ENCODE measurements at places on chromosomes 5 and 9. TPM values are rescaled to one million over a fixed set of nuclear protein-coding genes. Genes with fewer than 3 reads are reported as not detected.
A peak's percentile ranks its signal among the peaks of the same experiment; 100 is the strongest.

The TMC1 gene
- total RNA-seq: not detected

The NR4A3 gene
- total RNA-seq: 0.06 TPM

DNA sequence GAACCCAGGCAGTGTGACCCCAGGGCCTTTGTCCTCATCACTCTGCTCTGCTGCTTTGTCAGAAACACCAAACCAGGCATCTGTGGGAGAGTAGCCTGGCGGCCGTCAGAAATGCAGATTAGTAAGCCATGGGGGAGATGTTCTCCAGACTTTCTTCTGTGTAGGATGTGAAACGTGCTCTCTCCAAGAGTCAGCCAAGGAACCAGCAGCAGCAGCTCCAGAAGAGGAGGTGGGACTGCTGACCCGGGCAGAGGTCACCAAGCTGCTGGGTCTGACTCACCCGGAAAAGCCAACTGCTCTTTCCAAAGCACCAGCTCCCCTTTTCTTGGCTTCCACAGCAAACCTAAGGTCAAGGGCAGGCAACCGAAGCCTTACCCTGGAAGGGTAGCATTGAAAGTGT is 14.4 kb upstream of the ABLIM3 start:
- DNase-seq: no peak

DNA sequence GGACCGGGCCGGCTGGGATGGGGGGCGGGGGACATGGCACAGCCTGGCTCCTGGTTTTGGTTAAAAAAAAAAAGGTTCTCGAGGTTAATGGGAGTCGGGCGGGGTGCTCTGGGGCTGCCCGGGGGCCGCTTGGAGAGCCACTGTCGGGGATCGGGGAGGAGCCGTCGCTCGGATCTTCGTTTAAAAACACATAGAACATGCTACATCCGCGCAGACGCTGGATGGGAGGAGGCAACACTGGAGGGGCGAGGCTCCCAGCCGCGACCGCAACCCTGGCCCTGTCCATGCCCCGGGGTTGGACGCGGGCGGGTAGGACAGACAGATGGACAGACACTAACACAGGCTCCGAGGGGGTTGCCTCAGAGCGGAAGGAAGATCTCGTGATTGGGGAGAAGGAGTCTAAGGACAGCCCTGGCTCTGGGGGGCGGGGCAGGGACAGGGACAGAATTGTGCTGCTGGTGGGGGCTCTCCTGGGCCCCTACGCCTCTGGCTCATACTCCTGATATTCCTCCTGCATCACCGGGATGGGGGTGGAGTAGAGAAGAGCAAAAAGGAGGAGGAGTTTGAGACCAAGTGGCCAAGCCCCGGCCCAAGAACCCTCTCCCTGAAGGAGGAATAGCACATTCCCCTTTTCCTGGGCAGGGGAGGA is 9.9 kb downstream of the SNCB start:
- DNase-seq: no peak

The WNT8A gene
- not detected for total RNA-seq

DNA sequence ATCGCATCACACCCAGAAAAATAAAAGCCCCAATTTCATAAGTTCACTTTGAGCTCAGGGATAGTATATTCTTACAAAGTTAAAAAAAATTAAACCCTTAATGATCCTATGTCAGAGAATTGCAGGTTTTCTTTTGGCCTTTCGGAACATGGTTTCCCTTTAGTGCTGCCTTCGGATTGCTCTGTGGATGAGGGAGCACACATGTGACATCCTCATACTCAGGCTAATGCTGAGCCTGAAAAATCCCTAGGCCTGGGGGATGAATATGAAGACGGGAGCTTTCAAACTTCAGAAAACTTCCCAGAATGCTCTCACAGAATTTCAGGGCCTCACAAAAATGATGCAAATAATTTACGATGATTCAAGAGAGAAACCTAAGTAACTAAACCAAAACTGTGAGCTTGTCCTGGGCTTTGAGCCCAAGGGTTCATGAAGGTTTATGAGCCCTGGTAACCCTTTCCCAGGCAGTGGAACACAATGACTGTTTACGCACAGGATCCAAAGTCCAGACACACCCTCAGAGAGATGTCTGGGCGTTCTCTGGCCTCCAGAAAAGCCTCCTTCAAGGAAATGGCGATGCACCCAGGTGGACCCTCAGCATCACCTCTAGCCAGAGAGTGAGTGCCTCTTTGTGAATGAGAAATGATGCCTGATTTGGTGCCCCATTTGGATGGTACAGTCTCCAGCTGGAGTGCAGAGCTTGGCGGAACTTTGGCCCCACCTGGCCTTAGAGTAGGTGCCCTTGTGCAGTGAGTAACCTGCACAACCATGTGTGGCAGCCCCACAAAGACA is 145.4 kb downstream of the ENTREP1 start:
- DNase-seq: no peak

- no peak for DNase-seq
These were observed 15.6 kb downstream of the SNX2 start for GRCh38 chr5:122790354-122791103.

DNA sequence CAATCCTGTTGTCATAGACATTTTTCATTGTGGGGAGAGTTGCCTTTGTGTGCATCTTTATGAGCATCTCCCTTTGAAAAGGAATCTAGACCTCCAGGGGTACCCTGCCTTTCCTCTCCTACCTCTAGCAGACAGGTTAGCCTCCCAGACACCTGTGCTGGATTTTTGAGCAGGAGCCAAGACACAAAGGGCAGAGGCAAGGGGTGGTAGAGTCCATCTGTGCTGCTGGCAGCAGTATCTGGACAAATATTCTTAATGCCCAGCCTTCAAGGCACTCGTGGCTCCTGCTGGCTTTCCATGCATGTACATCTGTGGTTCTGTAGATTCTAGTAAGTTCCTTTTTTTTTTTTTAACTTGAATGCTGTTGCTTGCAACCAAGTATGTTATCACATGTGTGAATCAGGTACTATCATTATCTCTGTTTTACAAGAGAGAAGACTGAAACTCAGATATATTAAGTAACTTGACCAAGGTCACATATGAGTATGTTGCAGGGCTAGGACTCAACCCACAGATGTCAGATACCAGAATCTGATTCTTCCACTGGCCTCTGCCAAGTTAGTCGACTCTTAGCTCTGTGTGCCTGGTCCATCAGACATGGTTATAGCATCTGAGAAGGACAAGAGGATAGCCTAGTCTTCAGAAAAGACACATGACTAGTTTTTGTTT is 32.9 kb upstream of the GPR151 start:
- no peak for DNase-seq

GRCh38 chr5:136090319-136090718 is 42.3 kb upstream of the SMAD5 start:
- no peak for DNase-seq

GRCh38 chr5:65924366-65925043 is 1.9 kb upstream of the ERBIN start:
- no peak for DNase-seq

DNA sequence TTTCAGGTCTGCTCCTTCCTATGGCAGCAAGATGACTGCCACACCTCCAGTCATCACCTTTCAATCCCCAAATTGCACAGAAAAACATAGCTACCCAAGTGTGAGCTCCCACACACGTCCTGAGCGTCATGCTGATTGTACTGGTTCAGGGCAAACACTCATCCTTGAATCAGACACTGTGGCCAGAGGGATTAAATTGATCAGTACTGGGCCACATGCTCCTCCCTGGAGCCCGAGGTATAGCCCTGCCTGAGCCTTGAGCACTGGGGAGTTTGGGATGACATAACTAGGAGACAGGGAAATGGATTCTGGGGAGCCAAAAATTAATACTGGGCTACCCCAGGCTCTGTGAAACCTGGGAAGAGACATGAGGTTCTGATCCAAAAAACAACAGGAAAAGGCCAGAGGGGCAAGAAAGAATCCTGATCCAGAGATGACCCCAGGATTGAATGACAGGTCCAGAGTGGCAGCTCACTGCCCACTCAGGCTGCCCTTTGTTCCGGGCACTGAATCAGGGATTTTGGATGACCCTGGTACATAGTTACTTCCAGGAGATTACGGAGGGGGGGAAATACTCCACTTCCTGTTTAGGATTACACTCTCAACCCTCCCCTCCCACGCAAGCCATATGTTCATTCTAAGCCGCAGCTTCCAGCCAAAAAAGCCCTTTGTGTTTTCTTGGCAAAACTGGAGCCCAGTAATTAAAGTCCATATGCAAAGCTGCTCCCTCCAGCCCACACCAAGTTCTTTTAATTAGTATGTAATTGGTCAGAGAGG is 141.6 kb upstream of the SPRY4 start:
- peak; percentile 42 for DNase-seq

- DNase-seq: no peak
These were observed 88.3 kb downstream of the USP20 start for GRCh38 chr9:129923589-129923988.

- no peak for DNase-seq
These were observed 1.6 kb upstream of the TXN start for GRCh38 chr9:110257956-110258355.

The PPP2R2B gene
- total RNA-seq: 0.62 TPM

- no peak for DNase-seq
These were observed 54.7 kb downstream of the BARX1 start for GRCh38 chr9:93900436-93900819.

The PLAC8L1 gene
- total RNA-seq: not detected
